ENCODE measurements at places on chromosomes 16 and 17.

- peak; percentile 4 for DNase-seq
Measured at GRCh38 chr16:22270525-22270924, 26.7 kb upstream of the POLR3E start.

GRCh38 chr17:4301066-4301465, 37.3 kb upstream of the ANKFY1 start:
- DNase-seq: no peak

- no peak for DNase-seq
Measured at GRCh38 chr16:12188061-12188934, 211.8 kb downstream of the SNX29 start.

- peak; percentile 18 for DNase-seq
Measured at GRCh38 chr17:63500543-63501390, 22.4 kb upstream of the KCNH6 start.

GRCh38 chr17:46039592-46040186, 40.6 kb downstream of the STH start:
- DNase-seq: no peak

DNA sequence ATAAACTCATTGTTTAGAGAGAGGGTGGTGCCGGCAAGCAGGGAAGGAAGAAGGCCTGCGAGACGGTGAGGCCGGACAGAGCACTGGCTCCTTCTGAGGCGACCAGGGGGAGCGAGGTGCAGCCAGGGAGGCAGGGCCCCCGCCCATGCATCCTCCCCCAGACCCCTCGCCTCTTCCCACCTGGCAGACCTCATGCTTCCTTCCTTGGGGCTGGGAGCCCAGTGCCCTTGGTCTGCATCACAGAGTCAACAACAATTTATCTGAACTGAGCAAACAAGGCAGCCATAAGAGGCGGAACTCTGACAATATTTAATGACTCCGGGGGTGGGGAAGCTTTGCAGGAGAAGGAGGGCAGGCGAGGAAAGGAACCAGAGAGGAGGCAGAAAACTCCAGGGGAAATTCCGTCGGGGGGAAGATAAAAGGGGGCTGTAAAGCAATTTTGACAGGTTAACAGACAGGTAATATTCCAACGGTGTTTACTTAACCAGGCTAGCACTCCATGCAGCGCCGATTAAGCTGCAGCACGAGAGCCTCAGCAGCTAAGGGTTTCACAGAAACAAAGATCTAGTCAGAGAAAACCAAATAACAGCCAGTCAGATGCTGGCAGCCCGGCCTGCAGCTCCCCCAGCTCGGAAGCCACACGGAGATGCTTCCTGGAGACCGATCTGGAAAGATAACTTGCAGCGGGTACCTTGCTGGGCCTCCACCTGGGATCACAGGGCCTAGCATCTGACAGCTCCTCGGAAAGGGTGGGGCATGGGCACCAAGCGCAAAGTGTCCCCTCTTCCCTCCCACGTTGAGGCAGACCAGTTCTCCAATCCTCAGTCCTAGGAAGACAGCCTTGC, 398.2 kb downstream of the SOX9 start:
- no peak for DNase-seq

GRCh38 chr16:54171626-54172537, 114.7 kb downstream of the IRX3 start:
- no peak for DNase-seq
